Stimulated activated memory B cell treated with anti-CD40 and anti-IgM and Interleukin-4, amounts not matched to agents 10 μg/mL and 1 μg/mL and 100 μg/mL, for 72 hours (primary cell): ENCODE measurements at places on chromosomes 4 and X.
A peak's percentile ranks its signal among the peaks of the same experiment; 100 is the strongest.

DNA sequence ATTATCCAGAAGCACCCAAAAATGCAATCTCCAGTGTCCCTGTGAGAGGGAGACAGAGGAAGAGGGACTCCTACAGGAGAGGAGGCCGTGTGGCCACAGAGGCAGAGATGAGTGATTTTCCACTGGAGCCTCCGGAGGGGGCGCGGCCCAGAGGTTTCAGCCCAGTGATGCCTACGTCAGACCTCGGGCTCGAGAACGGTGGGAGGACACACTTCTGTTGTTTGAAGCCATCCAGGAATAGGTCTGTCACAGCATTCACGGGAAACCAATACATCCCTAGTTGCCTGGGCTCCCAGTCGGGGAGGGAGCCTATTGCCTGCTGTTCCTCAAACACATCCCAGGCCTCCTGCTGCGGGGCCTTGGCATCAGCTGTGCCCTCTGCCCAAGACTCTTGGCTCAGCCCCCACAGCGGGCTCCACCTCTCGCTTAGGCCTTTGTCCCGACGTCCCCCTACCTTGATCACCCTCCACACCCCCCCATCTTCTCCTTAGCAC, 39.2 kb upstream of the HMX1 start:
- no peak for ATAC-seq

DNA sequence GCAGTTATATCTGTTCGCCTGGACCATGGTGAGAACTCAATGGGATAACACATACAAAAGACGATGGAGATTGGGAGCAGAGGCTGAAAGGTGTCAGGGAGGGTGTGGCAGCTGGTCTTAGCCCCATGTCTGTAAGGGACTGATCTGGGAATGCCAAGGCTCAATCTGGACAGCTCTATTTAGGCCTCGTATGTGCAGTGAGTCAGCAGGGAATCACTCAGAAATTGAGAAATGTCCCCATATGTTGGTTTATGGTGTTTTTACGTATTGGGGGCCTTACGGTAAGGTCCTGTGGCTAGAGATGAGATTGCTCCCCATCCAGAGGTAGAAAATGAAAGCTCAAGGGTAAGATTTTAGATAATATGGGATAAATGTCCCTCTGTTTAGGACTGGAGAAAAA, 71.4 kb upstream of the TTC29 start:
- ATAC-seq, result no peak

- ATAC-seq, result no peak
Measured at GRCh38 chr4:157221426-157221894, 932 bp downstream of the GRIA2 start.

GRCh38 chr4:912548-913279, 19.4 kb downstream of the GAK start:
- ATAC-seq, result no peak

DNA sequence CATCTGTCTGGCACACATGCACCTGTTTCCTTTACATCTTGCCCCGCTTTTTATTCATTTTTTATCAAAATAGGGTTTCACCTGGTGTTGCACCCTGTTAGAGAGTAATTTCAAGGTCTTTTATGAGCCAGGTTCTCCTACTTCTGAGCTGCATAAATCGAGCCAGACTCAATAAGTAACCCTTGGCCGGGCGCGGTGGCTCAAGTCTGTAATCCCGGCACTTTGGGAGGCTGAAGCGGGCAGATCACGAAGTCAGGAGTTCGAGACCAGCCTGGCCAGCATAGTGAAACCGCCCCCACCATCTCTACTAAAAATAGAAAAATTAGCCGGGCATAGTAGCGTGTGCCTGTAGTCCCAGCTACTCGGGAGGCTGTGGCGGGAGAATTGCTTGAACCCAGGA, 1.0 kb upstream of the PPP2R3B start:
- ATAC-seq, result no peak

GRCh38 chr4:2341261-2341841, 77.1 kb downstream of the ZFYVE28 start:
- ATAC-seq, result no peak

- ATAC-seq, result no peak
Measured at GRCh38 chr4:128029907-128030306, 31.2 kb upstream of the LARP1B start.

GRCh38 chr4:83170952-83171399, 56.4 kb upstream of the PLAC8 start:
- no peak for ATAC-seq

DNA sequence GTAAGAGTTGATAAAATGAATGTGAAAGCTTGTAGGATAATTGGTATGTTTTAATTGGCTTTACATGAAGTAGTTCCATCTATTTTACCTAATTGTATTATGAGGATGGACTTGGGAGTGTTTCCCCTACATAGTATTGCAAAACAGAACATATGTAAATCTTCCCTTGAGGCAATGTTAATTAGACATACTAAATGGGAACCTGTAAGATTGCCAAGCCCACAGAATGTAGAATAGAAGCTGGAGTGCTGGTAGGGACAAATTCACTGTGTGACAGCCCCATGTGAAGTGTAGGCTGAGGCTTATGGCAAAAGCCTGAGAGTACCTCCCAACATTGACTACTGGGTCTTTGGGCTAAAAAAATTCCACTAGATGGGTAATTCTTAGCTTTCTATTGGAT, 615.0 kb upstream of the AMOT start:
- ATAC-seq, result no peak

GRCh38 chr4:22474636-22475310, 41.1 kb downstream of the ADGRA3 start:
- no peak for ATAC-seq

DNA sequence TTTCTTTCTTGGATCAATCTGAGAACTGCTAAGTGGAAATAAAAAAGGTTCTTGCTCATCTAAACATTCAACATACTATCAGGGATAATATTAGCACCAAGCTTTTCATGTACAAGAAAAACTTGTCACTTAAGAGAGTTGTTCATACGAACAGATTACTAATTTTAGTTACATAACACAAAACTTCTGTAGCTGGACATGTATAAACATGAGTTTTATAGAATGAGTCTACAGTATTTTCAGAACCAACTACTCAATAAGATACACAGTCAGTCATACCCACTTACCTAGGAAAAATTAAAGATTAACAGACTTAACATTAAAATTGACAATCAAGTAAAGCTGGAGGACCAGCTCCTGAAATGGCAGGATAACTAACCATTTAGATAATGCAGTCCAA, 540.1 kb upstream of the FAM241A start:
- no peak for ATAC-seq

GRCh38 chr4:102219129-102219528, 126.2 kb downstream of the SLC39A8 start:
- ATAC-seq, result no peak

GRCh38 chr4:25172961-25173915, 13.0 kb upstream of the SEPSECS start:
- peak; percentile 43 for ATAC-seq

DNA sequence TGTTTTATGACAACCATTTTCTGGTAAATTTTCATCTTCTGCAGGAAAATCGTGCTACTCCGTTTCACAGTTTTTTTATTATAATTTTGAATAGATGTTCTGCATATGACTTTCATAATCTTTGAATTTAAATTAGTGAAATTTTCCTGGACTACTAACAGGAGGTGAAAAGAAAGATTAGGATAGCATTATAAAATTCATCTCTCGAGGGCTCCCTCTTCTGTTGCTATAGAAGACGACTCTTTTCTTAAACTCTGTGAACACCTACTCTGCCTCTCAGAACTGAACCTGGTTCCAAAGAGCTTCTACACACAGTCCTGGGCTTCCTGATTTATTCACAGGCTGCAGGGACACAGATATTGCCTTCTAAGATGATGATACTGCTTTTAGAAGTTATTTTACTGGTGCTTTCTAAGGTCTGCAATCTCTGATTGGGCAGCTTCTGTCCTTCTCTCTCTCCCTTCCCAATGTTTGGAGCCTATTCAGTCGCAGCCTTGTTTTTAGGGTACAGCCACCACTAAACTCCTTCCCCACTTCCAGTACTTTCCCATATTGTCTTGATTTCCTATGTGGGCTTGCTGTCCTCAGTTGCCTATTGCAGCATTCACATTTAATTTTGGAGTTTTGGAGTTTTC, 10.1 kb upstream of the SAP30 start:
- ATAC-seq, result no peak

GRCh38 chrX:475926-476723, 89.4 kb upstream of the PPP2R3B start:
- ATAC-seq, result no peak

DNA sequence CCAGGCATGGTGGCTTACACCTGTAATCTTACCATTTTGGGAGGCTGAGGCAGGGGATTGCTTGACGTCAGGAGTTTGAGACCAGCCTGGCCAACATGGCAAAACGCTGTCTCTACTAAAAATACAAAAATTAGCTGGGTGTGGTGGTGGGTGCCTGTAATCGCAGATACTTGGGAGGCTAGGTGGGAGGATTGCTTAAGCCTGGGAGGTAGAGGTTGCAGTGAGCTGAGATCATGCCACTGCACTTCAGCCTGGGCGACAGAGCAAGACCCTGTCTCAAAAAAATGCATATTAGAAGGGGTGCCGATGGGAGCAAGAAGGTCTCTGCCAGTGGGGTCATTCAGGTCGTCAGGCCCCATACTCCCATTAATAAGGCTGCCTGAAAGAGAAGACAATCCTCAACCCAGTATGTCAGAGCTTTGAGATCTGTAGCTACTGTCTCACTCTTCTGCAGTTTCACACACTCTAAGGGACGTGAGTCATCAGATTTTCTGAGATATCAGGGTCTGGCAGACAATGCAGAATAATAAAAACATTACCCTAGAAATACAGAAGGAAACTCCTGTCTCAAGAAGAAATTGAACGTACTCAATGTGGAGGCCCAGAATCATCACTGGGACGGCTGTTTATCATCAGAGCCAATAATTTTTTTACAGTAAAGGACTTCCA, 176.7 kb upstream of the FAT1 start:
- ATAC-seq, result no peak

DNA sequence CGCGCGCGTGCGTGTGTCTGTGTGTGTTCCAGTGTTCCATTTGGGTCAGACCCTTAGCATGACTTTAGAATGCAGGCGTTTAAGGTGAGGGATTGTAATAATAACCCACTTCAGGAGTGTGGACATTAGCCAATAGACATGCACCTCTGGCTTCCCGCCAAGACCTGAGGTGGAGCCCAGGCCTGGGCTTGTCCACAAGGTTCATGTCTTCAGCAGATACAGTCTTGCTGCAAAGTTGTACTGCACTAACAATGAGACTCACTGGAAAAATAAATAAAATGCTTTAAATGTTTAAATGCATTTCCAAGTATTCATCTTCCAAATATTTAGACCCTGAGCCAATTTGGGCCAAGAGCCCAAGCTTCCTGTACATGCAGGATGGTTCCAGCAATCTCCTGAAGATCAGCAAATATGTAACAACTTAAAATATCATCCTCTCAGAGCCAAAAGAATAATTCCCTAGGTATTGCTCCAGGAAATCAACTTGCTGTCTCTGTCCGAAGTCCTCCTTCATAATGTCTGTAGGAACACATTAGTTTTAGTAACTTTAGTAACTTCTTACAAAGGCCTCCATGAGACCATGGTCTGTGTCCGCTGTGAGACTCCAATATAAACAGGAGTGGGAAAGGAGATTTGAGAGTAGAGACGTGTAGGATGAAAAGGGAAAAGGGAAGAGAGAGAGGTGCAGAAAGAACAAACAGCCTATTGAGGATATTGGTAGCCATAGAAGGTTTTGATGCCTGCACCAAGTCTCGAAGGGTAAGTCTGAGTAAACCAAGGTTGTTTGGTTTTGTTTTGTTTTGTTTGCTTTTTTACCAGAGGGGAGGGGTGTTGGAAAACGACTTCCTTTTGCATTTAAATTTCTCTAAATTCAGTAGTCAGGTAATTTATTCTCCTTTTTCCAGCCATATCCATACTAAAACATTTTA, 98.5 kb upstream of the KLF3 start:
- ATAC-seq, result no peak

DNA sequence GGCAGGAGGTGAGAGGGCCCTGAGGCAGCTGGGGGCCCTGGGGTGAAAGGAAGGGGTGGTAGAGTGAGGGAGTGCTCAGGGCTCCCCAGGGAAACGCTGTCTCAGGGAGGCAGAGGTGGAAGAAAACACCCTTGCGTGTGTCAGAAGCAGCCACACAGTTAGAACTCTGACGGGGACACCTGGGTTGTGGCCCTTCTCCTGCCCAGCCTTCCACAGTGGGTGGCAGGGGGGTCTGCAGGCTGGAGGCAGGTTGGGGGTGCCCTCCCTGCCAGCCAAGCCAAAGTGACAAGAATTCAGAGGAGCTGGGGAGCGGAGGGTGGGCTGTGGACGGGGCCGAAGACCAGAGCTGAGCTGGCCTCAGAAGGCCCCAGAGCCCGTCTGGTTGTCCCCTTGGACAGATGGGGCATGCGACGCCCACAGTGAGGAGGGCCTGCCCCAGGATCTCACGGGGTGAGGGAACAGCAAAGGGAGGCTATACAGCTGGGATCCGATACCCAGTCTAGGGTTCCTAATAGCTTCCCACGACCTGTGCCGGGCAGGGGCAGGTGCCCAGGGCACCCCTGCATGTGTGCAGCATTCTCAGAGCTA, 105.2 kb upstream of the ADRA2C start:
- ATAC-seq, result no peak
